ENCODE measurements at places on chromosomes 13 and 19. TPM values are rescaled to one million over a fixed set of nuclear protein-coding genes. Genes with fewer than 3 reads are reported as not detected.

DNA sequence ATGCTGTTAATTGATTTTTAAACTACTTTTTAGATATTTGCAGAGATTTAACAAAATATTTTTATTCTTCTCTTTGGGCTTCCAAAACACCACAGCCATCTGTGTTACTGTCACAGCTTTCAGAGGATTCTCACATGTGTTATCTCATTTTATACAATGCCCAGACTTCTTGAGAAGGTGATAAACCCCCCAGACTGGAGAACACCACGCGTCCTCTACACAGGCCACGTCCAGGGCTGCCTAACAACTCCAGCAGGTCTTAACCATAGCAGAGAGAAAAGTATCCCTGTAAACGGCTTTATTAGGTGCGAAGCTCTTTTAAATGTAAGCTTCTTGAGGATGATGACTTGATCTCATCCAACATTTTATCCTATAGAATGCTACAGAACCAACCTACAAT is 2.0 kb downstream of the GPR183 start:
- DNase-seq: no peak

DNA sequence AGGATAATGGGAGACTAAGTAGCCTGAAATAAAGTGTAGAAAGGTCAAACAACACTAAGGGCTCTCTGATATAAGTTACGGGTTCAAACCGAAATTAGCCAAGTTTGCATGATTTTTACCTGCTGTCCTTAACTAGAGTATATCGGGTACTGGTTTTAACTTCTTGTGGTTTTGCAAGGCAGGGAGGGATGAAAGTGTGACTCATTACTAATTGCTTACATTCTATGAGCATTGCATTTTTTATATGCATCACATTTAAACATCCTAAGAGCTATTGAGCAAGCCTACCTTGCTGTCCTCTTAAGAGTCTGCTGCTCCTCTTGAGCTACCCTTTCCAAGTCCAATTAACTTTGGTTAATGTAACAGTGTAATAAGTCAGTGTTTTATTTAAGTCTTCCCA is 415.4 kb downstream of the SLITRK5 start:
- no peak for DNase-seq

GRCh38 chr19:30754162-30754561 is 382.0 kb downstream of the ZNF536 start:
- DNase-seq: no peak

GRCh38 chr13:112669881-112670499 is 19.8 kb upstream of the ATP11A start:
- no peak for DNase-seq

- no peak for DNase-seq
Observed at GRCh38 chr13:96200810-96201209, 110.9 kb downstream of the HS6ST3 start.

- DNase-seq: no peak
Observed at GRCh38 chr13:76175961-76176725, 540.0 kb downstream of the LMO7 start.

GRCh38 chr13:51261610-51262249 is 39.5 kb downstream of the FAM124A start:
- DNase-seq: no peak

DNA sequence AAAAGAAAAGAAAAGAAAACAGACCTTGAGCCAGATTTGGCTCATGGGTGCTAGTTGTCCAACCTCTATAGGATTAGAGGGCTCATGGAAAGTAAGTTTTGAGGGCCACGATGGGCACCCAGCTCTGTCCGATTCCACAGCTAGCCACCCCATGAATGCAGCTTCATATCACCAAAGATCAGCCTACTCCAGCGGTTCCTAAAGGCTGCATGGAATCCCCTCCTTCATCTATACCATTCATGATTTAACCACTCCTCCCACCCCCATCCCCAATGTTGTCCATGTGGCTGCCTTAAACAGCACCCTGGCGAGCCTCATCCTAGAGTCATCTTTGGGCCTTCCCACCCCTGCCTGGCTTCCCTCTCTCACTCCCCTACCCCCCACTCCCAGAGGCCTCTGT is 2.1 kb downstream of the MVB12A start:
- no peak for DNase-seq

GRCh38 chr13:91111476-91112200 is 235.8 kb upstream of the MIR17HG start:
- DNase-seq: no peak

- no peak for DNase-seq
Observed at GRCh38 chr13:29702912-29703351, 107.4 kb upstream of the SLC7A1 start.

DNA sequence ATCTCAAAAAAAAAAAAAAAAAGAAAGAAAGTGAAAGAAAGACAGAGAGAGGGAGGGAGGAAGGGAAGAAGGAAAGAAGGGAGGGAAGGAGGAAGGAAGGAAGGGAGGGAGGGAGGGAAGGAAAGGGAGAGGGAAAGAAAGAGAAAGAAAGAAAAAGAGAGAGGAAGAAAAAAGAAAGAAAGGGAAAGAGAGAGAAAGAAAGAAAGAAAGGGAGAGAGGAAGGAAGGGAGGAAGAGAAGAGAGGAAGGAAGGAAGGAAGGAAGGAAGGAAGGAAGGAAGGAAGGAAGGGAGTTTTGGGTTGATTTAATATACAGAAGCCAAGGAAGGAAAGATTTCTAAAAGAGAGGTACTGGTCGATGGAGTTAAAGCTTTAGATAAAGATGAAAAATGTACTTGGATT is 28.8 kb downstream of the DEDD2 start:
- DNase-seq: no peak

DNA sequence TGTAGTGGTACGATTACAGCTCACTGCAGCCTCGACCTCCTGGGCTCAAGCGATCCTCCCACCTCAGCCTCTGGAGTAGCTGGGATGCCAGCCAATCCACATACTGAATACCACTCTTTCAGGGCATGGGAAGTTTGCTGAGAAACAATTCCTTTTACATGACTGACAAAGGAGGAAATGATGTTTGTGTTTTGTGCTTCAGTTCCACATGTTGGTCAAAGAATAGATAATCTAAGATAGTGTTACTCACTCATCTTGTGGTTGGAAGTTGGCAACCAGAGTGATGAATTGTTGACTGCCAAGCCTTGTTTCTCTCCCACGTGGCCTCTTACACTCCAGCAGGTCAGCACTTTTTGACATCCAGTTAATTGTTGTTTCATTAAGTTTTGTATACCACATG is 7.6 kb downstream of the MBD3L2B start:
- DNase-seq: no peak

DNA sequence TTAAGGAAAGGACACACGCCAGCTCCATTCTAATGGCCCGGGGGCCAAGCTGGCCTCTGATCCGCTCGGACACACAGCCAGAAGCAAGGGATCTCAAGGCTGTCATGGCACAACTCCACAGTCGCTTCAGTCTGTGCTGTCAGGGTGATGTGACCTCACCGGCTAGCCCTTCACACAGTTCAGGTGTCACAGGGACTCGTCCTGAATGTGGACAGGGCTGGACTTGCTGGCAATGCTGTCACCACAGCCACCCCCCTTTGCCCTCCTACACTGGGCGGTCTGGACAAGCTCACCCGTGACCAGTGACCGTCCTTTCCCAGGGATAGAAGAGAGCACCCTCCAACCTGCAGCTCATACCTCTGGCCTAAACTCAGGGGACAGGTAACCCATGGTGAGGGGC is 15.2 kb downstream of the SUGP1 start:
- DNase-seq: no peak

DNA sequence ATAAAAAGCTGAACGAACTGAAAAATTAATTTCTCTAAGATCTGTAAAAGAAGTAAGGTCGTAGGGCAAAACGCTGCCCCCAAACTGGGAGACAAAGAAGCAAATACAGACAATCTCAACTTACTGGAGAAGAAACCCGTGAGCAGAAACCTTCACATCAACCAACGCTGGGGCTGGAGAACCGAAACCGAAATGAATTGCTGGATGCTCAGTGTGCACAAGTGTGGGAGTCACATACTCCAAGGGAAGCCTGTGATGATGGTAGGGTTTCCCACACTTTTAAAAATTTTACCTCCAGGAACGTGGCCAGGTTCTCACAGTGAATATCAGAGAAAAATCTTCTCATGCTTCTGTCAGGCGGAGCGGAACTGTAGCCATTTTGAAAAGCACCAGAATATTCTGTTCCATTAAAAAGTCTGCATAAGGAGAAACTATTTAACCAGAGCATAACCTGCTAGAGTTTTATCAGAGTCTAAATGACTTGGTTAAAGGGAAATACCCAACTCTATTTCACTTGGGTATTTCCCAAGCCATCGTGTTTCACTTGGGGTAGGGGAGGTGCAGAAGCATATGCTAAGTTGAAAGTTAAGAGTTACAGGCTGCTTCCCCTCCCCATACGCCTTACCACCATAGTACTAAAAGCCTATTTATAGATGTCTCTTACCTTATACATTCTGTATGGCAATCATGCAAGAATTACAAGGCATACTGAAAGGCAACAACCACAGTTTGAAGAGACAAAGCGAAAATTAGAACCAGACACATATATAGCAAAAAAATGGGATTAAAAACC is 110.5 kb upstream of the SLITRK1 start:
- no peak for DNase-seq

DNA sequence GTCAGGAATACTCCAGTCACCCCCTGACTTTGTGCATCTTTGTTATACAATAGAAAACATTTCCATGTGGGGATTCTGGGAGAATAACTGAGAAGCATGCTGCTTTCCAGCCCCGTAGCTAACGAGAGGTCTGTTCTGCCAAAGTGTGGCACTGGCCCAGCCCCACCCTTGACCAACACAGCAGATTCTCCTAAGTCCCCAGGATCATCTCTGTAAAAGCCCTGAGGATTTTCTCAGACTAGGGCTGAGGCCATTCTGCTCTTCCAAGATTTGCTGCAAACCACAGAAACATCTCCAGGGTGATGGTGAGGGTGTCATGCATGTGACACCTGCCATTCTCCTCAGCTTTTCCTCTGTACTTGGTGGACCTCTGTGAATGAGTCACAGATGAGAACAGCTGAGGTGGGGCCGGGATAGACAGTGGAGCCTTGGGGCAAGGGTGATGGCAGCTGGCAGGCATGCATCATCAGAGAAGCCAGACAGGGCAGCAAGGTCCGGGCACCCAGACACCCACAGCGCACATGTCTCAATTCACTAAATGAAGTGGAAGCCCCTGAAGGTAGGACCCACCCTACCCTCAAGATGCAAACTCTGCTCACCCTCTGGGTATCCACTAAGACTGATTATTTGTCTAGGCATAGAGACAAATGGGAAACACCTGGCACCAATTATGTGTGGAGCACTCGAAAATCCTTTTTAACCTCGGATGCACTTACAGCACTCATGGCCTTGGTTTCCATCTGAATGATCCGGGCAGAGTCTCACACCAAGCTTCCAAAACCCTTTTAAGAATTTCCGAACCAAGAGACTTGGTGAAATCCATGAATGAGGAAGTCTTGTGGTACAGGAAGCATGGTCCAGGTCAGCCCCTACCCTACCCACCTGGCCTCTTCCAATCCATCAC is 20.1 kb upstream of the DOCK9 start:
- no peak for DNase-seq

- no peak for DNase-seq
Observed at GRCh38 chr13:43072394-43072793, 49.0 kb downstream of the DNAJC15 start.

GRCh38 chr13:28177327-28177726 is 39.0 kb downstream of the PAN3 start:
- DNase-seq: no peak

Gene KIR3DL2
- not detected for total RNA-seq

Gene GJB6
- total RNA-seq: 6.3 TPM

Gene TSKS
- not detected for total RNA-seq

Gene SIGLEC12
- not detected for total RNA-seq

Gene KCNRG
- total RNA-seq: 0.31 TPM

Gene APOE
- total RNA-seq: 780 TPM

Gene ICAM5
- 19.5 TPM for total RNA-seq

Gene HSD17B14
- total RNA-seq: 20.8 TPM

Measured in Panc1 (cell line).